ENCODE measurements at places on chromosomes 16 and 17. TPM values are rescaled to one million over a fixed set of nuclear protein-coding genes. Genes with fewer than 3 reads are reported as not detected.

Gene NTN3
- 1.1 TPM for total RNA-seq

Gene KRT24
- total RNA-seq, result not detected

Gene CAPN15
- total RNA-seq, result 29.2 TPM

Gene RPL26
- 4,963 TPM for total RNA-seq

Gene TPSG1
- total RNA-seq, result not detected

Gene KRT33A
- total RNA-seq, result not detected

Gene ZNF750
- total RNA-seq, result not detected

Gene KRT14
- total RNA-seq, result 0.34 TPM

Gene PSMC3IP
- total RNA-seq, result 0.64 TPM

Gene CMC2
- total RNA-seq, result 31.1 TPM

Gene NKD1
- total RNA-seq, result 0.12 TPM

Gene ACAP1
- not detected for total RNA-seq

Gene UTS2R
- total RNA-seq, result not detected

Gene HSD17B1
- 0.10 TPM for total RNA-seq

Gene SPNS2
- total RNA-seq, result not detected

Gene ZFPM1
- total RNA-seq, result 1.4 TPM

Gene GOSR2
- 37.9 TPM for total RNA-seq

Gene TMEM204
- total RNA-seq, result 16.8 TPM

Gene SKAP1
- not detected for total RNA-seq

Gene SPATA22
- not detected for total RNA-seq

Gene CDH11
- total RNA-seq, result 991 TPM

Gene KRT9
- total RNA-seq, result not detected

Gene ERBB2
- 29.9 TPM for total RNA-seq

Gene CCL23
- total RNA-seq, result not detected

Gene MPP2
- 7.6 TPM for total RNA-seq

Gene KRTAP1-1
- not detected for total RNA-seq

Gene GINS2
- total RNA-seq, result 0.31 TPM

Gene CES1
- total RNA-seq, result 41.6 TPM

Gene HOXB5
- total RNA-seq, result not detected

Gene CARD14
- total RNA-seq, result 0.15 TPM

Gene SMTNL2
- not detected for total RNA-seq

Gene IST1
- total RNA-seq, result 123 TPM

Gene EPN3
- total RNA-seq, result not detected

Gene PRKCB
- 0.15 TPM for total RNA-seq

Gene FOXN1
- total RNA-seq, result not detected

Gene KIF2B
- not detected for total RNA-seq

Gene SNX20
- not detected for total RNA-seq

Gene ALKBH5
- 130 TPM for total RNA-seq

Gene BCL6B
- total RNA-seq, result 2.6 TPM

Gene SOX8
- 1.4 TPM for total RNA-seq

Gene CCL4L2
- total RNA-seq, result 0.56 TPM

Gene PMM2
- total RNA-seq, result 39.2 TPM

Gene SLC12A3
- not detected for total RNA-seq

Gene RNPS1
- total RNA-seq, result 87.1 TPM

Gene HES7
- total RNA-seq, result not detected

Gene PMP22
- 134 TPM for total RNA-seq

Gene PDE6G
- total RNA-seq, result 0.98 TPM

Gene WFDC1
- total RNA-seq, result 0.10 TPM

Gene IRF8
- not detected for total RNA-seq

Gene ASGR1
- total RNA-seq, result 0.25 TPM

Gene C16orf87
- 2.4 TPM for total RNA-seq

Gene GNGT2
- total RNA-seq, result not detected

Data from cardiac ventricle fibroblast (primary cell).